ENCODE measurements at places on chromosomes 16 and 17.

- DNase-seq: no peak
These were observed 106.3 kb downstream of the C16orf95 start for GRCh38 chr16:87210894-87211293.

- no peak for DNase-seq
These were observed 30.8 kb downstream of the AATF start for GRCh38 chr17:36979565-36979941.

- no peak for DNase-seq
These were observed 56.0 kb upstream of the FAM20A start for GRCh38 chr17:68657166-68657565.

GRCh38 chr17:35893751-35894150, 13.6 kb upstream of the CCL5 start:
- no peak for DNase-seq

Measured in posterior cingulate gyrus (tissue), 11 donors.